ENCODE measurements at places on chromosomes 3 and 15.

DNA sequence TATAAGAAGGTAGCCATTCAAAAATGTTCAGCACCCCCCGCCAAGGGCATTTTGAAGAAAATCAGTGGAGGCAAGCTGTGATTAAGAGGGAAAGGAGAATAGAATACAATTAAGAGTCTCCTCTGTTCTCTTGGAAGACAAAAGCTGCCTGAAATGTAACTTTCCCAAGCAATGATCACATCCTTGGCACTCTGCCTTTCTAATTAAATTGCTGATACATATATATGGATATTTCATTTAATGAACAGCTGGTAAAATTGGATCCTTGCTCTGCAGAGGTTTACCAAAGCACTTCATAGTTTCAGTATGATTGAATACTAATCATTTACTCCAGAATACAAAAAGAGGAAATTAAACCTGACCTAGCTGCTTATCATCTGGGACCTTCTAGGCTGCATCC, 10.4 kb downstream of the COL6A6 start:
- no peak for DNase-seq

DNA sequence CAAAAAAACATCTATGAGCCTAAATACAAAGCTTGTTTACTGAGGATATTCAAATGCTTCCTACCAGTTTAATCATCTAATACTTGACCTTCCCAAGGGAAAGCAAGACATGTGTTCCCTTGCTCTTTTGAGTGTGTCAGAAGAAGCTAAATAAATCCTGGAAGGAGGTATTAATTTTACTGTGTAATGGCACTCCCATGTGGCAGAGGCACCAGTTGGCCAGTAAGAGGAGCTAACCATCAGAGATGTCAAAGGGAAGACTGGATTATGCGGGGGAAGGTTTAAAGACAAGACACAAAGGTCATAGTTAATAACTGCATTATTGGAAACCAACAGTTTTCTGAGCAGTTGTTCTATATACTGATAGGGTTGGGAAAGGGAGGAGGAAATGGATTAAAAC, 125.1 kb downstream of the SUCLG2 start:
- no peak for DNase-seq

DNA sequence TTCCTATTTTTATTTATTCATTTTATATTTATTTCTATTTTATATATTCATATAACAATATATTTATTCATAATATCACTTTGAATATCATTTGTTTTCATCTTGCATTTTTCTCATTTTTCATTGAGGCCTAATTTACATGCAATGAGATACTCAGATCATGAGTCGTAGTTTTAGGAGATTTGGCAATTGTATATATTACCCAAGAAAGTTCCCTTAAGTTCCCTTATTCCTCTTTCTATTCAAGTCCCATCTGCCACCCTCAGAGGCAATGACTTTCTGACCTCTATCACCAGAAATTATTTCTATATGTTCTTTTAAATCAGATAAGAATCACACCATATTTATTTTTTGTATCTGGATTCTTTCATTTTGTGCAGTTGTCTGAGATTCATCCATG, 329.1 kb upstream of the TPRG1 start:
- DNase-seq, result no peak

DNA sequence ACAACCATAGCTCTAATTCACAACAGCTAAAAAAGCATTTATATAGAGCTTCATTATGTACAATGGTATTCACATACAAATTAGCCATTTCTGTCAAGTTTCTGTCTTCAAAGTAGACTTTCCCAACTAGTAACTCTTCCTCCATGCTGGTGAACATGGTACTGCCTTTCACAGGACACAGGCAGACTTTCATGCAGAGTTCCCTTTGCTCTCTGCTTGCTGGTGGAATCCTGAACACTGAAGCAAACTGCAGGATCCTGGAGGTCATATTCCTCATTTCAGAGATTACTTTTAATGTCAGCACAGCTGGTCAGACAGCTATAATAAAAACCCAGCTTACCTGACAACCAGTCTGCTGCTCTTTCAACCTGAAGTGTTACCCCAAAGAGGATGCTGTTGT, 53.6 kb downstream of the TASOR start:
- DNase-seq, result no peak

- DNase-seq, result peak; percentile 15
These were observed 21.8 kb upstream of the ANPEP start for GRCh38 chr15:89836267-89837133.

DNA sequence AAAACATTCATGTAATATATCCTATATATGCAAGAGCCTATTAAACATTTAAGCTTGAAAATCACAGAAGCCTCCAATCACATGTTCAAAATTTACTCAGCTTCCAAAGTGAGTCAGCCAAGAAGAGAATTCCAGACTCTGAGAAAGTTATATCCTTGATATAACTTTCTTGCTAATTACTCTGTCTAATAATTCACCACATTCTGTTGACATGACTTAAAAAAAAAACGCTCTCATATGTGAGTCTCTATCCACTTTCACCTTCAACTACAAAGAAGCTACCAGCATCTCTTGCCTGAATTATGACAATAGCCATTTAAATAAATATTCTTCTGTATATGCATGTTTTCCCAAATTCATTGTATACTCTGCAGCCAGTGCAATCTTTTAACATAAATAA, 1116.3 kb upstream of the CADM2 start:
- no peak for DNase-seq

GRCh38 chr15:45304711-45305110, 52.7 kb downstream of the SLC28A2 start:
- no peak for DNase-seq

DNA sequence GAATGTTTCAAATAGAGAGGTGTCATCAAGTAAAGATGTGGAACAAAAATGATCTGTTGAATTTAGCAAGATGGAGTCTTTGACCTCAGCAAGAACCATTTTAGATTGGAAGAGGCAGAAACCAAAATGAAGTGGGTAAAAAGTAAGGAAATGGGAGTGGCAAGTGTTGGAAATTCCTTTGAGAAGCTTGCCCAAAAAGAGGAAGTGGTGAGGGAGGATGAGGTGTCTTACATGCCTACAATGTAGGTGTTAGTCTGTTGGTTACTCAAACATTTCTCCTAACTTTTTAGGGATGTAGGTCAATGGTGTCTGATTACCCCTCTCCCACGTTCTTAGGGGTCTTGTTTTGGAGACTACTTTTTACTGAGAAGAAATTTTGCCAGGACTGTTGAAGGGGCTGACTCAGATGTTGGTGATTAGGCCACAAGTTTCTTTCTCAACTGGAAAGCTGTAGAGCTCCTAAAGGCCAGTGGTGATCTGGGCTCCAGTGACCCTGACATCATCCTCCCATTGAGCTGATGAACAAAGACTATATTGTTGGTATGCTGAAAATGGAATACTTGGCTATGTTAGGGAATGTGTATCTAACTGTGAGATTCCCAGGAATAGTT, 5.1 kb downstream of the PPP2R3A start:
- peak; percentile 84 for DNase-seq

DNA sequence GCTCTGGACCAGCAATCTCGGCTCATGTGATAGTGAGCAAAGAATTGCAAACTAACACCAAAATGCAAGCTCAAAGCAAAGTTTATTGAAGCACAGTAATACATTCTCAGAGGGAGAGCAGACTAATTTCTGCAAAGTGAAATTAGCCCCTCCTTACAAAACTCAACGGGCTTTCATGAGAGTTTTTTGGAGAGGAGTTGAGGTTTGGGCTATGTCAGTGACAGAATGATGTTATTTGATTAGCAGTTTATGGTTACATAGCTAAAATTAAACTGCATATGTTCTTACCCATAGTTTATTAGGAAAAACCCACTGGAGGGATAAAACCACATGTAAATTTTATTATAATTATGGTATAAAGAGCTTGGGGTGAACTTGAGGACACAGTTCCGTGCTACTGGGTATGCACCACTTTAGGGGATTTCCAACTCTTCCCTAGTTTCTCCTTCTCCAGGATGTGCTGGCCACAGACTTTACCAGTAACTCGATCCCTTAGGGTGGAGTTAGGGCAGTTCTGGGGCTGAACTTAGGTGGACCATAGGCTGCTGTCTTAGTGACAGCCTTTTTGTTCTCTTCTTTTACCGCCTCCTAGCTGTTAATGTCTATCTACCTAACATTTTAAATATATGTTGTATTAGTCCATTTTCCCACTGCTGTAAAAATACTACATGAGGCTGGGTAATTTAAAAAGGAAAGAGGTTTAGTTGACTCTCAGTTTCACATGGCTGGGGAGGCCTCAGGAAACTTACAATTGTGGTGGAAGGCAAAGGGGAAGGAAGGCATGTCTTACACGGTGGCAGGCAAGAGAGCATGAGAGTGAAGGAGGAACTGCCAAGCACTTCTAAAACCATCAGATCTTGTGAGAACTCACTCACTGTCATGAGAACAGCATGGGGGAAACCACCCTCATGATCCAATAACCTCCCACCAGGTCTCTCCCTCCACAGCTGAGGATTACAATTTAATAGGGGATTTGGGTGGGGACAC, 8.9 kb upstream of the AADACL2 start:
- DNase-seq, result no peak

- DNase-seq, result no peak
These were observed 20.6 kb downstream of the SMAD3 start for GRCh38 chr15:67085818-67086636.

DNA sequence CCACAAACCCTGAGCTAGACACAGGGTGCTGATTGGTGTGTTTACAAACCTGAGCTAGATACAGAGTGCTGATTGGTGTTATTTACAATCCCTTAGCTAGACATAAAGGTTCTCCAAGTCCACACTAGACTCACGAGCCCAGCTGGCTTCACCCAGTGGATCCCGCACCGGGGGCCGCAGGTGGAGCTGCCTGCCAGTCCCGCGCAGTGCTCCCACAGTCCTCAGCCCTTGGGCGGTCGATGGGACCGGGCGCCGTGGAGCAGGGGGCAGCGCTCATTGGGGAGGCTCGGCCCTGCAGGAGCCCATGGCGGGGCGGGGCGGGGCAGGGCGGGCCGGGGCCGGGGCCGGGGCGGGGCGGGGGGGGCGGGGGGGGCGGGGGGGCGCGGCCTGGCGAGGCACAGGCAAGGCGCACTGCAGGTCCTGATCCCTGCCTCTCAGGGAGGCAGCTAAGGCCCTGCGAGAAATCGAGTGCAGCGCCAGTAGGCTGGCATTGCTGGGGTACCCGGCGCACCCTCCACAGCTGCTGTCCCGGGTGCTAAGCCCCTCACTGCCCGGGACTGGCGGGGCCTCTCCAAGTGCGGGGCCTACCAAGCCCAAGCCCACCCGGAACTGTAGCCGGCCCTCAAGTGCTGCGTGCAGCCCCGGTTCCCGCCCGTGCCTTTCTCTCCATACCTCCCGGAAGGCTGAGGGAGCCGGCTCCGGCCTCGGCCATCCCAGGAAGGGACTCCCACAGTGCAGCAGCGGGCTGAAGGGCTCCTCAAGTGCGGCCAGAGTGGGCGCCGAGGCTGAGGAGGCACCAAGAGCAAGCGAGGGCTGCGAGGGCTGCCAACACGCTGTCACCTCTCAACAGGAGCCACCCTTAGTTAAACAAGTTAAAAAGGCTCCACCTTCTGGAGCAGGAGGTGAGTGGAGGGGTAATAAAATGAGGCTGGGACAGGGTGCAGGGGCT, 9.8 kb upstream of the TMEM40 start:
- DNase-seq, result no peak

- DNase-seq, result no peak
These were observed 373.4 kb downstream of the DIPK2A start for GRCh38 chr3:144344925-144345548.

GRCh38 chr15:70186152-70186551, 88.4 kb upstream of the TLE3 start:
- DNase-seq, result no peak

DNA sequence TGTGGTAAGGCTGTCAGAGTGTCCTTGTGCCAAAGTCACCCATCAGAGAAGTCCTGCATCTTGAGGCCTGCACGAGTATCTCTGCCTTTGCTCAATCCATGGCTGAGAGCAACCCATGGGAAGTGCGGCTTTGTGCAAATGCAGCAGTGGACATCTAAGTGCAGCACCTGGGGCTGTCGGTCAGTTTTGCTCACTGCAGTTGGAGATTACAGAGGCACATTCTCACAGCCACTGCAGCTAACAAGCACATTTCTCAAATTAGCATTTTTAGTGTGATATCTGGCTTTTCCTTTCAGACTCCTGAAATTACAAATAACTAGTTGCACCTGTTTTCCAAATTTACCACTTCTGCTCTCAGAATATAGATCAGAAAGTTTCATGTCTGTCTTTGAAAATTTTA, 81.5 kb upstream of the DAZL start:
- no peak for DNase-seq

DNA sequence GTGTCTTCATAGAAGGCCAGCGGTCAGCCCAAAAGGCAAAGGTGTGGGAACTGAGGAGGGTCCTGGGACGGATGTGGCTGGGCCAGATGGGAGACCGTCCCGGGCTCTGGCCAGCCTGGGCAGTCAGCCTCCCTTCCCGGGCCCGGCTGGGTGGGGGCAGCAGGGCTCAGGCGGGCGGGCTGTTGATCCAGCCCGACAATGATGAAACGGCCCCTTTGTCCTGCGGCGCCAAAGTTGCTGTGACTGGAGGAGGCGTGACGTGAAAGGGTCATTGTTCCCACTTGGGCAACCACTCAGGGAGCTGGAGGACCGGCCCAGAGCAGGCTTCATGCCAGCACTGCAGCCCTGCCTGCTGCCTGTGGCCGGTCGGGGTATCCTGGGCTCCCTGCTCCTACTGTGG, 16.5 kb downstream of the DUSP7 start:
- peak; percentile 96 for DNase-seq

DNA sequence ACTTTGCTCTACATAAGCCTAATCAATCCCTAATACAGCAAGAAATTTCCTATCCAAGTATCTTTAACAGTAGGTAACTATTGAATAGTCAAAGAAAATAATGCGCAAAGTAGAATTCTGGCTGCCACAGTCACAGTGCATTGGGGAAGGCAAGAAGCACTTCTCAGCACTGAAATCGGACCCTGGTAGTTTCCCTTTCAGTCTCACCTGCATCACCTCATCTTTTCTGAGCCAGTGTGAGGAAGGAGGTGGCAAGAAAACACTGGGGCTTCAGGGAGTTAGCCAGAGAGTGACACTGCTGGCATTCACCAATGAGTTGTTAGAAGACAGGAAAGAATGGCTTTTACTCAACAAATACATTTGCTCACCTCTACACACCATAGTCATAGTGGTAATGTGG, 8.3 kb downstream of the TRIM42 start:
- DNase-seq, result no peak

GRCh38 chr3:128973988-128974564, 19.8 kb downstream of the CFAP92 start:
- no peak for DNase-seq

- no peak for DNase-seq
These were observed 108.6 kb upstream of the FEZF2 start for GRCh38 chr3:62481962-62482361.

DNA sequence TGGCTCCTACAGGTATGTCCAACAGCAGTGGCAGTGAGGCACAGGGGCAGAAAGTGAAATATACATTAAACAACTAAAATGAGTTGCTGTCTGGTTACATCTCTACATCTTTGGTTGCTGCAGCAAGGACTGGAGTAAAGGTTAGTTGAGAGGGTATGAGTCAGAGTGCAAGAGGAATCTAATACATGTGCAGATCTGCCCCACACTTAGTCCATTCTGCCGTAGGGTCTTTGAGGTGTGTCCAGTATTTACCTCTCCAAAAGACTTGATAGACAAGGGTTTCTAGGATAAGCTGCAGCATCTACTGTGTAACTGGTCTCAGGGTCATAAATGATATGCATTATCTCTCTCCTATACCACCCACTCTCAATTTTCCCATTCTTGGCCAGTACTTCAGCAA, 6.2 kb upstream of the NEDD4 start:
- no peak for DNase-seq

All from hippocampal formation (tissue), 2 donors.